ENCODE measurements at places on chromosomes 12 and 14.

- H3K27me3 ChIP-seq = no peaks in the 10 kb centered on the region
- peaks cover 6% of the 10 kb centered on the region for H3K4me1 ChIP-seq
- H3K4me3 ChIP-seq = no peak overlapping the region
Observed at GRCh38 chr12:102631274-102631673, 150.9 kb upstream of the IGF1 start.

DNA sequence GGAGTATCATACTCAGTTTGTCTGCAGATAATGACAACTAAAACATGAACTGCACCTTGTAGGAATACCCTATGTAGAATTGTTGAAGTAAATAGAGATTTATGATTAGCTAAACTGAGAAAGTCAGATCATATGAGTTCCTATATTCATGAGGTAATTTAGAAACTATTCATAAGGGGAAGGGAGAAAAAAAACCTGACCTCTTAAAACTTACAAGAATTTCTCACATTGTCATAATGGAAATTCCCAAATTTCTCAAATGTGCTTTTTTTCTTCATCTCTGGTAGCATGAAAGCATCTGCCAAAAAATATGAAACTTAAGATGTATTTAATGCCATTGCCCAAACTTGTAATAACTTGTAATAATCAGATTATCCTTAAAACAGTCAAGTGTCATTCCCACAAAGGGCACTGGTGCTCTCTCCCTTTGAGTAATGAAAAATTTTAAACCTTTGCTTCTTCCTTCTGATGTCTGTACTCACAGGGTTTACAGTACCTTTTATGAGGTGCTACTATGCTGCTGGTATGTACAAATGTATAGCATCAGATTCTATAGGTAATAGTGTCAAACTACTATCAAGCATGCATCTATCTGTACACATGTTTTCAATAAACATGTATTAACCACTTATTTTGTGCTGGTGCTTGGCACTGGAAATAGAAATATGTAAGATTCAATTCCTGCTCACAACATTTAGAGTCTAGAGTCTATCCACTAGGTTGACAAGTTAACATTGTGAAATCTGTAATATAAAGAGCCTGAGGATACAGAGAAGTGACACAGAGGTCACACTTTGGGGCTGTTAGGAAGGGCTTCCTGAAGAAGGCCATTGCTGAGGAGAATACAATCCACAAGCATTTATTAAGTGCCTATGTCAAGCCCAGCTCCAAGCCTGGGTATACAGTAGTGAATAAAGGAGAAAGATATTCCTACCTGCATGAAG, 17.4 kb upstream of the DRAM1 start:
- no peak for DNase-seq
- no peak overlapping the region for H3K27ac ChIP-seq
- H3K4me3 ChIP-seq = no peak overlapping the region
- no peaks in the 10 kb centered on the region for H3K36me3 ChIP-seq
- H3K4me1 ChIP-seq = no peaks in the 10 kb centered on the region

DNA sequence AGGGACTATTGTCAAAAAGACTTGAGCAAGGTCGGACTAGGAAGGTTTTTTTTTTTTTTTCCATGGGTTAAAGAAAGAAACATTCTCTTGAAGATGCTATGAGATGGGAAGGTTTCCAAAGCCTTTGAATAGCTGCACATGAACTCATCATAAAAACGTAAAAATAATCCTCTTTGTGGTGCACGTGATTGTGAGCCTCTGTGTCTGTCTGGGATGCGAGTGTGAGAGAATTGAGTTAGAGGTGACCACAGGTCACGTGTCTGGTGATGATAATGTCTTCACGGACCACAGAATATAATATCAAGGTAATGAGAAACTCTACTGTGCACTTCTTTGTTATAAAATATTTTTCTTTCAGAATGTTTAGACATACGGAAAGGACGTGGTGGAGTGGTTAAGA, 24.3 kb upstream of the ADGRD1 start:
- no peaks in the 10 kb centered on the region for H3K36me3 ChIP-seq
- DNase-seq = no peak
- H3K4me1 ChIP-seq = no peaks in the 10 kb centered on the region

- H3K27ac ChIP-seq = no peak overlapping the region
- H3K4me1 ChIP-seq = peaks cover 14% of the 10 kb centered on the region
- peaks cover 6% of the 10 kb centered on the region for H3K36me3 ChIP-seq
- no peak overlapping the region for H3K4me3 ChIP-seq
- H3K27me3 ChIP-seq = no peaks in the 10 kb centered on the region
Observed at GRCh38 chr12:68805592-68806120, 2.3 kb upstream of the MDM2 start.

DNA sequence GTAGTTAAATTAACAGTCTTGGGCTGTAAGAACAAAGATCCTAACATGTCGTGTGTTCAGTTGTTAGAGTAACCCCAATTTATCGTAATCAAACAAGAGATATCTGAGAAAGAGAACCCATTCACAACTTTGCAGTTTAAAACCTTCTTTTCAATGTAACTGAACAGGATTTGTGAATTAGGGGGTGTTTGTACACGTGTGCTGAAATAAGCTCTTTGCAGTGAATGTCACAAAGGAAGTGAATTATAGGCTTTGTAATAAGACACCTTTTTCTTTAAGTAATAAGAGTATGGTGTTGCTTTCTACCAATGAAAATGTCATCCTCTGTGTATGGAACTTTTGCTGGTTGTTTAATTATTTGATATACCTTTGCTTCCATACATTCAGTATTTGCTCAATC, 114.0 kb downstream of the ALX1 start:
- no peaks in the 10 kb centered on the region for H3K36me3 ChIP-seq
- DNase-seq = no peak
- H3K4me3 ChIP-seq = no peak overlapping the region
- H3K27ac ChIP-seq = no peak overlapping the region
- no peaks in the 10 kb centered on the region for H3K4me1 ChIP-seq

DNA sequence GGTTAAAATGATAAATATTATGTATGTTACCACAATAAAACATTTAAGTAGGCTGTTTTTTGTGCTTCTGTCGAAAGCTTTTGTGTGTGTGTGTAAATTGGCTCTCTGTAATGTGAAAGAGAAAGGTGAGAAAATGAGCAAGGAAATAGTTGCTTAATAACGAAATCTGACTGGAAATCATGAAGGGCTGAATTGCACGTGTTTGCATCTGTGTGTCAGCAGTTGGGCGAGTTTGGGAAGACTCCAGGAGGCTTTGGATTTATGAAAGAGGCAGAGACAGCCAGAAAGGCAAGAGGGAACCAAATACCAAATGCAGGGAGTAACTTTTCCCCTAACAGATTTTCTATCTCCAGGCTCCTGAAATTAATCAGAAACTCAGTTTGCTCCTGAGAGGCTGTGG, 47.2 kb upstream of the PLEKHG3 start:
- H3K27ac ChIP-seq = no peak overlapping the region
- no peak for DNase-seq
- H3K27me3 ChIP-seq = no peaks in the 10 kb centered on the region
- H3K36me3 ChIP-seq = no peaks in the 10 kb centered on the region
- H3K4me1 ChIP-seq = no peaks in the 10 kb centered on the region

DNA sequence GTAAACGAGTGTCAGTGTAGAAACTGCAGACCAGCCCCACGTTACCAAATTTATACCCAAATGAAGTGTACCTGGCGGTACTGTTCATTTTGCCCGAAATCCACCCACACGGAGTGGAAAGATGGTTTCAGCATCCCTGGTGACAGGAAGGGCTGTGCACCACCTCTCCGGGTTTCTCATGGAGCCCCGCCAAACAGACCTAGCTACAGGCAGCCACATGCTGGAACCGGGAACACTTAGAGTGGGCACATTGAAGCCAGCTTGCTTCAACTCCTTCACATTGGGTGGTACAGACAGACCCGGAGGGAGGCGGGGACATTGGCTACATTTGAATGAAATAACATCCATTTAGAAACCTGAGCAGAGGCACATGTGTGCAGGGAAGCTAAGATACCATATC, 84.4 kb downstream of the PPP2R5C start:
- H3K4me3 ChIP-seq = no peak overlapping the region
- peaks cover 10% of the 10 kb centered on the region for H3K4me1 ChIP-seq
- H3K36me3 ChIP-seq = no peaks in the 10 kb centered on the region
- no peaks in the 10 kb centered on the region for H3K27me3 ChIP-seq
- no peak for DNase-seq
- no peak overlapping the region for H3K27ac ChIP-seq

- H3K36me3 ChIP-seq = no peaks in the 10 kb centered on the region
- DNase-seq = no peak
- no peak overlapping the region for H3K4me3 ChIP-seq
- H3K27me3 ChIP-seq = no peaks in the 10 kb centered on the region
Observed at GRCh38 chr12:92729773-92730305, 27.1 kb downstream of the PLEKHG7 start.

DNA sequence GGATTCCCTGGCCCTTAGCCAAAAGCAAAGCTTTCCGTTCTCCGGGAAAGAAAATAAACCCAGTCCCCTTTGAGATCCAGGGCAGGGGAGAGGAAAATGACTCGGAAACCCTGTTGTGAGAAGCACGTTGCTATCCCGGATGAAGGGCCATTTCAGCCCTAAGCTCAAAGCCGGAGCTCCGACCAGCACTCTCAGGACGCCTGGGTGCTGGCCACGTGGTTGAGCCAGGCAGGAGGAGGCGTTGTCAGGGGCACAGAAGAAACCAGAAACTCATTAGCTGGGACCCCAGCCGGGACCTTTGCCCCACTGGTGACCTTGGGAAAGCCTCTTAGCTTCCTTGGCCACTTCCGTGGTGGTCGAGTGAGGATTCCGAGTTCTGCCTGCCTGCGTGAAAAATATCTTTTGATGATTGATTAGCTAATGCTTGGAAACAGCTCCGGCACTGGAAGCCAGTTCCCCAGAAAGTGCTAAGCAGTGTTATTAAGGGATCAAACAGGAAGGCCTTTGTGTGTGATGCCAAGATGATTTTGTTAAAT, 57.6 kb upstream of the FZD10 start:
- no peak overlapping the region for H3K4me3 ChIP-seq
- H3K36me3 ChIP-seq = no peaks in the 10 kb centered on the region
- no peaks in the 10 kb centered on the region for H3K27me3 ChIP-seq
- no peaks in the 10 kb centered on the region for H3K4me1 ChIP-seq
- no peak overlapping the region for H3K27ac ChIP-seq

DNA sequence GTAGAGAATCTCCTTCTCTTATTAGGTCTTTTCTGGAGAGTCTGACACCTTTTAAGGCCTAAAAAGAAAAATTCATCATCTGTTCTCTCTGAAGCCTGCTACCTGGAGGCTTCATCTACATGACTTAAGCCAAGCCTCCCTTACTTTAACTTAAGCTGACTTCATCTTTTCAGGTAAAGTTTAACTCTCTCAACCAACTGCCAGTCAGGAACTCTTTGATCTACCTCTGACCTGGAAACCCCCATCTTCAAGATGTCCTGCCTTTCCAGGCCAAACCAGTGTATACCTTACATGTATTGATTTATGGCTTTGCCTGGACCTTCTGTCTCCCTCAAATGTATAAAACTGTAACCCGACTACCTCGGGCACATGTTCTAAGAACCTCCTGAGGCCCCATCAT, 17.5 kb downstream of the GSTZ1 start:
- no peak for DNase-seq
- no peaks in the 10 kb centered on the region for H3K27me3 ChIP-seq
- no peaks in the 10 kb centered on the region for H3K36me3 ChIP-seq
- H3K27ac ChIP-seq = no peak overlapping the region

GRCh38 chr14:69096246-69096645, 56.7 kb downstream of the DCAF5 start:
- no peak overlapping the region for H3K27ac ChIP-seq
- no peaks in the 10 kb centered on the region for H3K27me3 ChIP-seq
- H3K4me1 ChIP-seq = no peaks in the 10 kb centered on the region
- DNase-seq = no peak
- no peak overlapping the region for H3K4me3 ChIP-seq

DNA sequence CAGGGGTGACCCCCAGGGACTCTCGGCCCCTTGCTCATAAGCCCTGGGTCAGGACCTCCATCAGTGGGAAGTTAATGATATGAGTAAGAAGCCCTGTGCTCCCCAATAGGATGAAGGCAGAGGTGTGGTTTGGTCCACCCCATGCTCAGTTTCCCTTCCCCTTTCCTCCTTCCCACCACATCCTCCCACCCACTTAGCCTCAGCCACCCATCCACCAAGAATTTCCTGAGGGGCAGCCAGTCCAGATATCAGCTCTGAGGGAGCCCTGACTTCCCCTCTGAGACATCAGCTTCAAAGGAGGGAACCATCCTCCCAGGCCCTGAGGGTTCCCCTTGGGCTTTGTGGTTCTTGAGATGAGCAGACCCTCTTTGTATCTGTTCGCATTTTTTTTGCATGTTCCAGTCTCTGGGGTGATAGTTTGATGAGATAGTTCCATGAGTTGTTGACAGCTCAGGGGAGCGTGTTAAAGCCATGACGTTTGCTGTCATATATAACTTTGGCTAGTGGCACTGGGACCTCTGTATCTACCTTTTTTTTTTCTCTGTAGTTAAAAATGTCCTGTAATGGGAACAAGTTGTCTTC, 71.2 kb downstream of the LGMN start:
- no peaks in the 10 kb centered on the region for H3K36me3 ChIP-seq
- H3K27ac ChIP-seq = no peak overlapping the region
- H3K4me3 ChIP-seq = no peak overlapping the region

GRCh38 chr12:102197789-102198188, at the start of gene PMCH:
Gene PMCH (minus strand): TSS chr12:102197833. CDS start chr12:102197770, 63 bp downstream.
- H3K4me3 ChIP-seq = no peak within 1 kb of the TSS
- H3K27ac ChIP-seq = no peak within 1 kb of the TSS
- DNase-seq = no peak
- no peaks in the 10 kb centered on the region for H3K27me3 ChIP-seq

- H3K27ac ChIP-seq = no peak overlapping the region
- H3K4me3 ChIP-seq = no peak overlapping the region
- DNase-seq = no peak
- no peaks in the 10 kb centered on the region for H3K27me3 ChIP-seq
Observed at GRCh38 chr14:78399316-78399889, 229.2 kb downstream of the NRXN3 start.

- H3K36me3 ChIP-seq = no peaks in the 10 kb centered on the region
- H3K4me1 ChIP-seq = no peaks in the 10 kb centered on the region
- DNase-seq = no peak
- peaks cover 15% of the 10 kb centered on the region for H3K27me3 ChIP-seq
- no peak overlapping the region for H3K4me3 ChIP-seq
- no peak overlapping the region for H3K27ac ChIP-seq
Observed at GRCh38 chr14:105205673-105206208, 24.6 kb upstream of the NUDT14 start.

DNA sequence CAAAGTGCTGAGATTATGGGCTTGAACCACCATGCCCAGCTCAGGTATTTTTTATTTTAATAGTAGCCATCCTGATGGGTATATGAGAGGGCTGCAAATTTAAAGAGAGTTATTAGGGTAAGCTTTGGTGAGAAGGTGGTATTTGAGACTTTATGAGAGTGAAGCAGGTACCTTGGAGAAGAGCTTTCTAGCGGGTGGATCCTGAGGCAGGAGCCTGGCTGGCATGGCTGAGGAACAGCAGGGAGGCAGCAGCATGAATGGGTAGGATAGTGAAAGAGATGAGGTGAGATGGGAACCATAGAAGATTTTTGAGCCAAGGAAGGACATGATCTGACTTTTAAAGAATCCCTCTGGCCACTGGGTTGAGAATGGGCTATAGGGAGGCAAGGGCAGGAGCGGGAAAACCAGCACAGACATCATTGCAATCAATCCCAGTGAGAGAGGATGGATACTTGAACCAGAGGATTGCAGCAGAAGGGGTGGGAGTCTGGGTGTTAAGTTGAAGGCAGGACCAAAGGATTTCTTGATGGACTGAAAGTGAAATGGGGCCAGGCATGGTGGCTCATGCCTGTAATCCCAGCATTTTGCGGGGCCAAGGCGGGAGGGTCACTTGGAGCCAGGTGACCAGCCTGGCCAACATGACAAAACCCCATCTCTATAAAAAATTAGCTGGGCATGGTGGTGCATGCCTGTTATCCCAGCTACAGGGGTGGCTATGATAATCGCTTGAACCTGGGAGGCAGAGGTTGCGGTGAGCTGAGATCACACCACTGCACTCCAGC, 5.7 kb downstream of the SVOP start:
- H3K27ac ChIP-seq = no peak overlapping the region
- no peak overlapping the region for H3K4me3 ChIP-seq
- no peaks in the 10 kb centered on the region for H3K27me3 ChIP-seq
- no peaks in the 10 kb centered on the region for H3K4me1 ChIP-seq
